ENCODE measurements at places on chromosomes 7 and 10.
A peak's percentile ranks its signal among the peaks of the same experiment; 100 is the strongest.

- DNase-seq = no peak
These were observed 7.5 kb downstream of the LAMB1 start for GRCh38 chr7:107995184-107996071.

- no peak for DNase-seq
These were observed 71.1 kb upstream of the ADGRA1 start for GRCh38 chr10:133016493-133017202.

GRCh38 chr7:147151661-147152060 is 1035.1 kb downstream of the CNTNAP2 start:
- DNase-seq = no peak

DNA sequence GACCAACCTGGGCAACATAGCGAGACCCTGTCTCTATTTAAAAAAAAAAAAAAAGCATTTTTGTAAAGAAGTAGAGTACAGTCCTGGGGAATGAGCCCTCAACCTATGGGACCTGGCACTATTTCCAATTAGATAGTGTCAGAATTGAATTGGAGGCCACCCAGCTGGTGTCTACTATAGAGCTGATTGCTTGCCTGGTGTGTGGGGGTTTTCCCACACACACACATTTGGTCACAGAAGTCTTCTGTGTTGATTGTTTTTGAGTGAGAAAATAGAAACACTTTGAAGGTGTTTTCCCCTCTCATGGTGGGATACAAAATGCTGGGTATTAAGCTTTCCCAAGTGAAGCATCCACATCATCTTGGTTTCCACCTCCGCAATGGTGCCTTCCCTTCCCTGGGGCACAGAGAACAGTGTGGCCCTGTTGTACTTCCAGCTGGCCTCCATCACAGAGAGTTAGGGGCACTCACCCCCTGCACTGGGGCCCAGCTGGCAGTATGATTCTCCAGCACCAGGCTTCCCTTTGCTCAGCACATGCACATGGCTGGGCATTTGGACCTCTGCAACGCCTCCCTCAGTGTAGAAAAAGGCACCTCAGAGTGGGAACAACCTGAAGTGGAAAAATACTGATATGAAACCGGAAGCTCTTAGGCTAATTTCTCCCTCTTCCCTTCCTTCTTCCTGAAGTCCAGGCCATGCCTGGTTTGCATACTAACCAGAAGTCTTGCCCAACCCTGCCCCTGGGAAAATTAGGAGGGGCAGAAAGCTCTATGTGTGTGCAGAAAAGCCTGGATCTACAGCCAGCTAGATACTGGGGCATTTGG is 10.7 kb upstream of the NFKB2 start:
- no peak for DNase-seq

GRCh38 chr10:11403116-11403515 is 208.3 kb downstream of the USP6NL start:
- DNase-seq = peak; percentile 9

DNA sequence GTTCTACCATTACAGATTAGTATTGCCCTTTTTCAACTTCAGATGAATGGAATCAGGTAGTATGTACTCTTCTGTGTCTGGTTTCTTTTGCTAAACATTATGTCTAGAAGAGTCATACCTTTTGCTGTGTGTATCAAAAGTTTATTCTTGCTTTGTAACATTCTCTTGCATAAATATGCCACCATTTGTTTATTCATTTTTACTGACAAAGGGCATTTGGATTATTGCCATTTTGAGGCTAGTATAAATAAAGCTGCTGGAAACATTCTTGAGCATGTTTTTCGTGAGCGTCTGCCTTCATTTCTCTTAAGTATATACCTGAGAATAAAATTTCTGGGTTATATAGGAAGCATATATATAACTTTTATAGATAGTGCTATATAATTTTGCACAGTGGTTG is 121.7 kb upstream of the CSTF2T start:
- no peak for DNase-seq

DNA sequence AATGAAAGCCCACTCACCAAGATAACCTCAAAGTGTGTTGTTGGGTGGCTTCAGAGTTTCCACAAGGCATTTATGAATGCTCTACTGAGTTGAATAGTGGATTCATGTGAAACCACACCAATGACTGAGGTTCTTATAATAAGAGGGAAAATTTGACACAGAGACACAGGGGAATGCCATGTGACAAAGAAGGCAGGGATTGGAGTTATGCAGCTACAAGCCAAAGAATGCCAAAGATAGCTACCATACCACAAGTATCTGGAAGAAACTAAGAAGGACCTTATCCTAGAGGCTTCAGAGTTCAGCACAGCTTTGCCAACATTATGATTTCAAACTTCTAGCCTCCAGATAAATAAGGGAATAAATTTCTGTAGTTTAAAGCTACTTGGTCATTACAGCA is 68.0 kb upstream of the PCDH15 start:
- no peak for DNase-seq

DNA sequence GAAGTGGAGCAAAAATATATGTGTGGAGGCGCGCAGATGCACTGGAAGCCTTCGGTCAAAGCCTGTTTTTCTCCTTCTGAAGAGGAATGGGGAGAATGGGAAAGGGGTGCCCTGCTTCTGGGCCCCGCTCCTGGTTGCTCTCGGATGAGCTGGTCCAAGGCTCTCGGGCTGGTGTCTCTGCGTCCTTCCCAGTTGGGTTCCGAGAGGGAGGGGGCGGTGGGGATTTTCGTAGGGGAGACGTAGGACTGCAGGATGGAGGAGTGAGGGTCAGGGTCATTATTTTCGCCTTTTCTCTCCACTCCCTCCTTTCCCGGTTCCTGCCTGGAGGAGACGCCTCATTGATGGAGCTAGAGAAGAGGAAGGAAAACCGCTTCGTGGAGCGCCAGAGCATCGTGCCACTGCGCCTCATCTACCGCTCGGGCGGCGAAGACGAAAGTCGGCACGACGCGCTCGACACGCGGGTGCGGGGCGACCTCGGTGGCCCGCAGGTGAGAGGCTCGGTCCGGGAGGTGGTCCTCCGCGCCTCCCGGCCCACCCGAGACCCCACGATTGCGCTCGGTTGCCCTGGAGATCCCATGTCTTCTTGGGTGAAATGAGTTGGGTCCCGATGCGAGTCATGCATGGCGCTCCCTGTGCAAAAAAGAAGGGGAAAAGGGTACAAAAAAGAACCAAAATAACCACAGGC is 790 bp downstream of the ADAM22 start:
- no peak for DNase-seq

GRCh38 chr10:89283025-89283935 is 18.6 kb upstream of the IFIT2 start:
- DNase-seq = no peak

DNA sequence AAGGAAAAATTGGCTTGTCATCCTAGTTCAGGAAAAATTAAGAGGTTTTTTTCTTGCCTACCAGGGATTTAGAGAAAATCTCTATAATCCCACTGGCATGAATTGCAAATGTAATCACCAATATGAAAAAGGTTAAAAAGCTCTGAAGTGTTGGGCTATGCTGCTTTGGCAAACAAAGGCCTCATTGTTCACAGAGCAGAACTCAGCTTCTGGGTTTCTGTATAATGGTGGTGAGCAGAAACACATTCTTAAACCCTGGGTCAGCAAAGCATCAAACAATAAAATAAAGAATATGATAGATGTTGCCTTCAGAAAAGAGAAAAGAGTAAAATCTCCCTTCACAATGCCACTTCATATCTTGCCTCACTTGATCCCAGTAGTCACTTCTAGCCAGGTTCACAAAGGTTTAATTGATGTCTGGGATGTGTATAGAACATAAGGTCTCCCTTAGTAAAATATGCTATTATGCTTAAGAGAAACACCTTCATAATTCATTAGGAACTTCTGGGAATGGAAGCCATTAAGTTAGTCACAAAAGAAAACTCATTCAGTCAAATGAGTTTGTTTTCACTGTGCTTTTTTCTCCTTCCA is 1255.5 kb upstream of the PHF14 start:
- no peak for DNase-seq

GRCh38 chr7:134098072-134098471 is 29.1 kb upstream of the LRGUK start:
- no peak for DNase-seq

- no peak for DNase-seq
These were observed 738.0 kb upstream of the GALNT17 start for GRCh38 chr7:70393956-70394355.

DNA sequence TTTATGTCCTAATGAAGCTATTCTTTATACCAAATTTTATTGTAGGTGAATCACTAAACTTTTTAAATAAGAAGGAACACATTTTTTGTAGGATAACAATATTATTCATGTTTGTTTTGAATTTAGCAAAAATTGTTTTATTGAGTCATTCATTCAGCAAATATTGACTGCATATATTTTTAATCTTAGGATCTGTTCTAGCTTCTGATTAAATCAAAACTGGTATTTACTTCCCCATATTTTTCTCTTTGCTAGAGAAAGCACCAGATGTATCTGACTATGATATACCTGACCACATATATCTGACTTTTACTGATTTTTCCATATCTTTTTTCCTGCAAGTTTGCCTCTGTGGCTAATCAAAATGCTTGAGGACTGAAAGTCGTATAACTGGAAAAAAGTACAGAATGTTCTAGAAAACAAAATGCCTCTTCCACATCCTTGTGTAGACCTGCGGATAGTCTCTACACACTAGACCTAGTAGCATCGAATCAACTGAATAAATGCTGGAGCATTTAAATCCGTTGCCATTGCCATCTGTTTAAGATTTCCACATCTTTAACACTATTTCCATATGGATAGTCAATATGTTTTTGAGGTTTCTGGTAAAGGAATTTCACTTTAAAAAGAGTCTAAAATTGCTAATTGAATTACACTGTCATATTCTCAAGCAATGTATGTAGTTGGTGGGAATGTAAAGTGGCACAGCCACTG is 594.7 kb downstream of the KCNMA1 start:
- no peak for DNase-seq

- no peak for DNase-seq
These were observed 281.3 kb downstream of the CACNA2D1 start for GRCh38 chr7:82162289-82162688.

DNA sequence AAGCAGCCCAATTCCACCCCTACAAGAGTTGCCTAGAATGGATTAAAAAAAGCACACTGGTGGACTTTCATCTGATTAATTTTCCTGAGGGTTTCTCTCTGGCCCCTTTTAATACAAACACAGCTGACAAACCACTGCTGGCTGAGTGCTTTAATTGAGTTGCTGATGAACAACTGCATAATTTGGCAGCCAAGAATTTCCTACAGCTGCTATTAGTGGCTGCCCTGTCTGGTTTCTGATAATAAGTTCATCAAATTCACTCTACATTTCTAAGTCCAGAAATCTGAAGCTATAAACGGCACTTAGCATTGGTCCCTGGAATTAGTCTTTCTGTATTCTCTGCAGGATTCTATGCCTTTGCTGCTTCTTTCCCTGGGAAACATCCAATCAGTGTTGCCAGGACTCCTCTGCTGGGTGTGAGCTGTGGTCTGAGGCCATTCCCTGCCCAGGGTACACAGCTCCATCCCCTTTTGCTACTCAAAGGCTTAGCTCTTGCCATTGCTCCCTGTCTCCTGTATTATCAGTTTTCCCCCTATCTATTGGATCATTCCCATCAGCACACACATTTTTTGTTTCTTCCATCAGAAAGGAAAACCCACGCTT is 110.6 kb downstream of the LSM5 start:
- no peak for DNase-seq

- DNase-seq = no peak
These were observed 103.6 kb upstream of the EGR2 start for GRCh38 chr10:62919776-62920175.

DNA sequence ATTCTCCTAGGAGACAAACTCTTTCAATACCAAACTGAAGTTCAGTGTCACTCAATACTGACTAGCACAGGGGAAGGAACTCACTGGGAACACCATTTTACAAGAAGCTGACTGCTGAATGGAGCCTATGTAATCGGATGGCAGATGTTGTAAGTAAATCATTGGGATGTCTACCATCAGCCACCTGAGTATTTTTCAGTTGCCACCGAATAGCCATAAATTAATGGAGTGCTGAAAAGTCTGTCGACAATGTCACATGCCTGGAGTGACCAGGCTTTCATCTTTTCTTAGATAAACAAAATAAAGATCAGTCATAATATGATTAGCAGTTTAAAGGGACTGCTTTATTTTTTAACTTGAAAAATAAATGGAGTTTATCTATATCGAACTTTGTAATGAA is 145.9 kb upstream of the SEMA3E start:
- DNase-seq = no peak

GRCh38 chr7:33742999-33743587 is 162.2 kb upstream of the BMPER start:
- DNase-seq = no peak

DNA sequence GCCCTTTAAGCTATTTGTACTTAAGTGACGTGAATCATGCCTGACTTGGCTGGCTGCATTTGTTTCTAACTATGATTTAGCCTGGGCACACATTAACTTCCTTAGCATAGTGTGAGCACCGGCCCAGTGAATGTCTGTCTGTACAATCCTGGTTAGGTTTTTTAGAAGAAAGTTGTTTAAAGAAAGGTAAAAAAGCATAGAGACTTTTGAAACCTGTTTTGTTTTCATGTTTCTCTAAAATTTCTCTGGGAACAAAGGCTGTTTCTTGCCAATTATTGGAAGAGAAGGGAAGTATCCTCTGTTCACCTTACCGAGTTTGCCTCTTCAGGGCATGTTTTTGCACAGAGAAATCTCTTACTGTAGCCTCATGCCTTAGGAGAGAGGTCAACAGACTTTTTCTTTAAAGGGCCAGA is 42.9 kb upstream of the MET start:
- DNase-seq = no peak

DNA sequence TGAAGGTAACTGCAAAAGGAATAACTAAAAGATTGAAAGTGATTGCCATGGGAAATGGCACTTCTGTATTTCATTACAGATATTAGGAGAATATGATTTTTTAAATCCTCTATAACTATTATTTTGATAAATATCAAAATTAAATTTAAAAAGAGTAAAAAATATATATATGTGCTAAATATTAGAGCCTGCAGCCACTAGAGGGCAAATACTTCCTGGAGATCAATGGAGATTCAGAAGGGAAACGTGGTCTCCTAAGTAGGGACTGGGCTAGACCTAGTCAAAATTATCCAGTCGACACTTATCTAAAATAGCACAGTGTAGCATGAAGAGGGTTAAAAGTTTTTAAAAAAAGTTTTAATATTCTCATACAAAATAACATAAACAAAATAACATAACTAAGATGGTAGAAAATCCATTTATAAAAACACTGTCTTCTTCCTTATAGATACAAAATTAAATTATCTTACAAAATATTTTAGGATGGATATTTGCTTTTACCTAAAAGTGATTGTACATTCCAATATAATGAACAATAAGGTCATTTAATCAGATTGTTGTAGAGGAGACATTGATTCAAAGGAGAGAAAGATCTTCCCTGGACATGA is 434.3 kb downstream of the MDFIC start:
- no peak for DNase-seq

DNA sequence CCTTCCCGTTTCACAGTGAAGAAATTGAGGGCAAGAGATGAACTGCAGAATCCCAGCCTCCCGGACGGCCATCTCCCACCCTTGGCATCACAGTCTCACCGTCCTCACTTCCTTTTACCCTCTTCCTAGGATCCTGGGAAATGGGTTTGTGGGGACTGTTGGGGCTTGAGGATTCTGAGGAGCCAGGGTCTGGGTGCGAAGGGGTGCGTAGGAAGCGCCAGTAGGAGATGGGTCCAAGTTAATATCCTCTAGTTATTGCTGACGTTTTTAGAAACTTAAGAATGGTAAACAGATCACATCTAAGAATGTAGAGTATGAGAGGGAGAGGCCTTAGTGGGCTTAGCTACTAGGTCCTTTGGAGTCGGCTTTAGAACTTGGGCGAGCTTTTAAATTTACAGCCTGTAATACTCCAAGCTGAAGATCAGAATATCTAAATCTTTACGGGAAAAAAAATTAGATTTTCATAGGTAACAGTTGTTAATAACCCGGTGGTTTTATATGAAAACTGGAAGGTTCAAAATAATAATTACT is 696 bp downstream of the MALSU1 start:
- no peak for DNase-seq

- no peak for DNase-seq
These were observed 96.1 kb downstream of the ADCY1 start for GRCh38 chr7:45670227-45670626.

Measured in stimulated activated CD4-positive, alpha-beta T cell treated with anti-CD3 and anti-CD28 coated beads, TNF-alpha, amount 100 ng/mL, for 1 hour (primary cell).